ENCODE measurements at places on chromosomes 7 and 10.

- DNase-seq, result no peak
Measured at GRCh38 chr10:131859341-131860020, 41.3 kb upstream of the PPP2R2D start.

GRCh38 chr10:71219918-71220688 lies 7.7 kb downstream of the UNC5B start:
- DNase-seq, result no peak

DNA sequence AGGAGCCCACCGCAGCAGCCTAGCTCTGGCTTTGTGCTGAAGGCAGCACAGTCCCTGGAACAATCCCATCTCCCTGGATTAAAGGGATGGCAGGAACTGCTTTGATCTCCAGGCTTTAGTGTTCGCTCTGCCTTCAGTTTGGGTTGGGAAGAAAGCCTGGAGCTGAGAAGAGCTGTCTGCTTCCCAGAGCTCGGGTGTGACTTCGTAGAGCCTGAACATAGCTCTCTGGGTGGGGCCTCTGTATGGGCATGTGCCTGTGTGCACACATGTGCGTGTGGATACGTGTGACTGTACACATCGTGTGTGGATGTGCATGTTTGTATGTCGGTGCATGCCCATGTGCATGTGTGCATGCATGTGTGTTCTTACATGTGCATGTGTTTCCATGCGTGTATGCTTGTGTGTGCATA lies 8.7 kb downstream of the ADCY1 start:
- no peak for DNase-seq

DNA sequence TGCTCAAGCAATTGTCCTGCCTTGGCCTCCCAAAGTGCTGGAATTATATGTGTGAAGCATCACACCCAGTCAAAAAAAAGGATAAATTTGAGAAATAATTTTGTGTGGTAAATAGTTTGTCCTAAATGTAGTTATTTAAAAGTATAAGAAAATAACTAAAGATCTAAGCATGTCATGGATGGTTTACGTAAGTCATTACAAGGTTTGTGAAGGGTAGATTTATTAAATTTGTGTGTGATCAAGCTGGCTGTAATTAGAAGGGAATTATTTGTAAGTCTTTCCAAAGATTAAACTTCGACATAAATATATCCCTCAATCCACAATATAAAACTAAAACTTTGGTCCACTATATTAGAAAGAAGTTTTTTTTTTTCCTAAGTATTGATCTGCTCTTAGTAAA lies 28.6 kb downstream of the ORC5 start:
- no peak for DNase-seq

DNA sequence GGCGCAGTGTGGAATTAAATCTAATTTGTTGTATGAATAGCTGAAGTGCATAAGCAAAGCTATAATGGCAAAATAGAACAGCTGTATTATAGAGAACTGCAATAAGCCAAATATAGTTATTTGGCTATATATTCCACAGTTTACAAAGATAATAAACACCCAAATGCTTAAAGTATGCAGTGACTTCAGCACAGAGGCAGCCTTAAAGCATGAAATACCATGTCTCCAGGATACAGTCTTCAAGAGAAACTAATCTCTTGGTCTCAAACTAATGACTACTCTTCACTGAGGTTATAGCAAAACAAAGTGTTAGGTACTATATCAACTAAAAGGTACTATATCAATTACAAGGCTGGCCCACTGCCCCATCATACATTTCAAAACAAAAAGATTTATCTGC lies 48.0 kb downstream of the NT5C2 start:
- no peak for DNase-seq

- no peak for DNase-seq
Measured at GRCh38 chr7:74334030-74334429, 44.8 kb downstream of the CLIP2 start.

- DNase-seq, result no peak
Measured at GRCh38 chr7:158973440-158973839, 117.1 kb downstream of the DYNC2I1 start.

DNA sequence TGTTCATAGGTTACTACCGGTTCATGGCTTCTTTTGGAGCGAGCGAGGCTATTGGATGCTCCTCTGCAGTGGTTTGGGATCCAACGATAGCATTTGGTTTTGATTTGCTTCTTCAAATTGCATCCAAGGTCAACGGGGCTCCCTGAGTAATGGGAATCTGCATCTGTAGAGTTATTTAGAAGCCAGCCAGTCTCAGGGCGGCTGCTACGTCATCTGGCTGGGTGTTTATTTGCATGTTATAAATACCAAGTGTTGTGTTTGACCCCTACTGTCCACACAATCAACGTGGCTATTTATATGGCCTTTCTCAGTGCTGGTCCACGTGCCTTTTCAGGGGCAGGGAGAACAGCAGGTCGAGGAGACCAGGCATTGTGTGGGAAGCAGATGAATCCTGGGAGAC lies 137.7 kb downstream of the PRPF18 start:
- DNase-seq, result no peak

GRCh38 chr10:116210588-116211346 lies 62.2 kb downstream of the GFRA1 start:
- DNase-seq, result no peak

- no peak for DNase-seq
Measured at GRCh38 chr7:47191876-47192291, 390.0 kb downstream of the TNS3 start.

DNA sequence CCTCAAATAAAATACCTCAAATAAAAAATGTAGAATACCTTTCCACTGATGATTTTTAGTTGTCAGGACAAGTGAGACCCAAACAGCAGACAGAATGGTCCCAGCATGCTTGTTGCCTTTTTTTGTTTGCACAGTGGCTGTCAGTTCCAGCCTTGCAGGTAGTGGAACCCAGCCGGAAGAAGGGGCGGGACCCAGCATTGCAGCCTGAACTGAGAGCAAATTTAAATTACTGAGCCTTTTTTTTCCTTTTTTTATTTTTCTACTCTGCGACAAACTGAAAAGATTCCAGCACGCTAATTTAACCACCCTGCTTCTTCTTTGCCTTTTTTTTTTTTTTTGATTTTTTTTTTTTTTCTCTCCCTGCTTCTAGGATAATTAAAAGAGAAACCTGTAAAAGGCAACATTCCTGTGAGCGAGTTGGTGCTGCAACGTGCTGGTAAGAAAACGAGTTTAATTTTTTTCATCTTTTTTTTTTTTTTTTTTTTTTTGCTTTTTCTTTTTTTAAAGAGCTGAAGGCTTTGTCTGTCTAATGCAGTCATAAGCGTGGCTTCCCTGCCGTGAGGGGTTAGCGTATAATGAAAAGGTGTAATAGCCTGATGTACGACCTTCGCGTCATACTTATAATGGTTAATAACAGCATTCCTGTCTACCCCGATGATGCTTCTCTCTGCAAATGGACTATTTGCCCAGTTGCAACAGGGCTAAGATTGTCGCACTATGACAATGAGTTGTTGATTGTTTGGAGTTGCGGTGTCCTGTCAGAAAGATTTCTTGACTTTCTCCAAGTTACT lies 555.3 kb upstream of the CELF2 start:
- peak; percentile 60 for DNase-seq

GRCh38 chr10:61882621-61883370 lies 18.7 kb upstream of the ARID5B start:
- no peak for DNase-seq

DNA sequence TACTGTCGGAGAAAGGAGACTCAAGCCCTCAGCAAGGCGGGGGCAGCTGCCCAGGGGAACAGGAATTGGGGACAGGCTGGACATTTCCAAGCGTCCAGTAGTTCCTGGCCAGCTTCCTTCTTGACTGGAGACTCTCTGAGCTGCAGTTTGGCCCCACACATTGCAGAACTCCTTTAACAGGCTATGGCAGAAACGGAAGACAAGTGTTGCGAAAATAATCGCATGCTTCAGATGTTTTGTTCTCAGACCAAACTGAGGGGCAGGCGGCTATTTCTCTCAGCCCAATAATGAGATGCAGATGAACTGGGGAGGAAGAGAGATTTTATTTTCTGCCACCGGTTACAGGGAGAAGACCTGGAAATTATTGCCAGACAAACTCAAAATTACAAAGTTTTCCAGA lies 88.0 kb upstream of the PFKP start:
- DNase-seq, result peak; percentile 6

DNA sequence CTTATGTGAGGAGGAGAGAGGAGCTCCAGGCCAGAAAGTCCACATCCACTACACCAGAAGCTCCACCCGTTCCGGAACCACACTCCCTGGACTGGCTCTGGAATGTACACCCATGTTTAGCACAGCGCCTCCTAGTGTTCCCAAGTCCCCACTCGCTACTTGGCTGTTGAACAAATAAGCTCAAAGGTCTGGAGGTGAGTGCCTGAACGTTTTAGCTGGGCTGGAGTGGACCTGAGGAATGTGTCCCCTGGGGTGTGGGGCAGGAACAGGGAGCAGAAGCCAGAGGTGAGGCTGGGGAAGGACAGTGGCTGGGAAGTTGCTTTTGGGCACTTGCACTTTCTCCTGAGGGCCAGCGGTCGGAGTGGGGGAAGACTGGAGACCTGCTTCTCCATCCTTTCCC lies 164.1 kb upstream of the CDCA7L start:
- peak; percentile 59 for DNase-seq
